Epithelial cell of alveolus of lung (primary cell): ENCODE measurements at places on chromosomes 2 and 18. TPM values are rescaled to one million over a fixed set of nuclear protein-coding genes. Genes with fewer than 3 reads are reported as not detected.

Gene CIB4
- not detected in 2 replicates for total RNA-seq

Gene TMEM178A
- total RNA-seq: 0.39 and 1.8 TPM in 2 replicates

Gene PCBP1
- 105 and 160 TPM in 2 replicates for total RNA-seq

Gene EFEMP1
- 82.1 and 506 TPM in 2 replicates for total RNA-seq

Gene IKZF2
- 2.2 and 4.7 TPM in 2 replicates for total RNA-seq

Gene CYTIP
- total RNA-seq: not detected in 2 replicates

Gene LYPD1
- 0.64 and 26.1 TPM in 2 replicates for total RNA-seq
